Activated B cell treated with CpG ODN at 0.5 μM for 24 hours (primary cell): ENCODE measurements at places on chromosomes 7 and 10.

DNA sequence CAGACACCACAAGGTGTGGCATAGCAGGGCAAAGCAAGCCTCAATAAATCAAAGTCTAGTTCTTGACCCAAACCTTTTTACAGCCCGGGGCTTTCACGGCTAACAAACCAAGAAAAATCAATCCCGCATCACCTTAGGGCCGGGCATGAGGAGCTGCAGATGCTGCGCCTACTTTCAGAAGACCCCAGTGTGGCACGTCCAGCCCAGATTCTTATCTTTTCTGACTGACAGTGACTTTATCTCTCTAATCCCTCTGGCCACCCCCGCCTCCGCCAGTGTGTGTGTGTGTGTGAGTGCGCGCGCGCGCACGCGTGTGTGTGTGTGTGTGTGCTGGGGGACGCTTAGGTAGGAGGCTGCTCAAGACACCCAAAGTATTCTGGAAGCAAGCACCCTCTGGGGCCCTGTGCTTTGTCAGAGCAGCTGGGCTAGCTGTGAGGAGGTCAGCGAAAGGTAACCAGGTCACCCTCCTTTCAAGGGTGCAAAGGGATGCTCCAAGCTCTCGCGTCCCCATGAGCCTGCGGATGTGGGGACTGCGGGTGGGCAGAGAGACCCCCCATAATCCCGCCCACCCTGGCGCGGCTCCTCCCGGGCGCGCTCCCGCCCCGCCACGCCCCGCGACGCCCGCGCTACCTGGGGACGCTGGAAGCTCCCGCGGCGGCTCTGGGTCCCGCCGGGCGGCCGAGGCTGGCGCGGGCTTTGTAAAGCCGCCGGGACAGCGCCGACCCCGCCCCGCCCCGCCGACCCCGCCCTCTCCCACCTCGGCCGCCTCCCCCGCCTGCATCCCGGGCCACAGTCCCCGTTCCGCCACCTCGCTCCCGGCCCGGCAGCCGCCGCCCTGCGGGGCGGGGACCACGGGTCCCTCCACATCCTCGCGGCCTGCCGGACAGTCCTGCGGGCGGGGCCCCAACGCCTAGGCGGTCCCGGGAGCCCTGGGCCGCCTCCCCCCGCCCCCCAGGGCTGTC lies 57.1 kb upstream of the RHOBTB1 start:
- DNase-seq: no peak

DNA sequence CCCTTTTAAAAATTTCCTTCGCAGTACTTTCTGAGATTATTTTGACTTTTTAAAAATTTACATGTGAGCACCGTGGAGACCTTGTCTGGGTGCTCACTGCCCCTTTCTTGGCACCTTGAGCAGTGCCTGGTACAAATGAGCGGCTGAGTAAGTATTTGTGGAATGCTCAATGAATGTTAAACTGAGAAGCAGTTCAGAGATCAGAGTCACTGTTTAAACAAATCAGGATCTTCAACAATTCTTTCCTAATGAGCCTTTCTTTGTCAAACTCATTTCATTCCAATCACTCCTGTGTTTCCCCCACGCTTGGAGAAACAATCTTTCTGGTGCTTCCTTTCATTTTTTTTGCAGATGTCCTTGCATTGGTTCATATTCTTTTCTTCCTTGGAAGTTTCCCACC lies 611.3 kb upstream of the GALNT17 start:
- no peak for DNase-seq

- DNase-seq: no peak
Measured at GRCh38 chr7:34036972-34037792, 131.8 kb downstream of the BMPER start.

GRCh38 chr7:81051811-81052413 lies 133.1 kb upstream of the SEMA3C start:
- DNase-seq: no peak

DNA sequence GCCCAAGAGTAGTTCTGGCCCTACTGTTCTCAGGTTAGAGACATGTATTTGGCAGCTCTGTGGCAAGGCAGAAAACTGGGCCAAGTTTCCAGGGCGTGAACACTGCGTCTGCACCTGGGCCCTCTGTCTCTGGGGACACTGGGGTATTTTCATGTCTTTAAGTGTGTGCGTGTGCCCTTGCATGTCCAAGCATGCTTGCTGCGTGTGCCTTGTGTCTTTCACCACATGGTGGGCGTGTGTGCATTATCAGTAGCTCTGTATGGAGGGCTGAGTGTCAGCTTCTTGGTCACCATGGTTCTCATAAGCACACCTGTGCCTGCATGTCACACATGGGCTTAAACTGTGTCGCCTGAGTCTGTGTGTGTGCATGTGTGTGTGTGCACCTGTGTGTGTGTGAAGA lies 69.3 kb downstream of the HIPK2 start:
- peak; percentile 28 for DNase-seq

GRCh38 chr7:94205529-94205928 lies 189.2 kb upstream of the COL1A2 start:
- no peak for DNase-seq

GRCh38 chr7:71191771-71192170 lies 59.8 kb downstream of the GALNT17 start:
- DNase-seq: no peak

DNA sequence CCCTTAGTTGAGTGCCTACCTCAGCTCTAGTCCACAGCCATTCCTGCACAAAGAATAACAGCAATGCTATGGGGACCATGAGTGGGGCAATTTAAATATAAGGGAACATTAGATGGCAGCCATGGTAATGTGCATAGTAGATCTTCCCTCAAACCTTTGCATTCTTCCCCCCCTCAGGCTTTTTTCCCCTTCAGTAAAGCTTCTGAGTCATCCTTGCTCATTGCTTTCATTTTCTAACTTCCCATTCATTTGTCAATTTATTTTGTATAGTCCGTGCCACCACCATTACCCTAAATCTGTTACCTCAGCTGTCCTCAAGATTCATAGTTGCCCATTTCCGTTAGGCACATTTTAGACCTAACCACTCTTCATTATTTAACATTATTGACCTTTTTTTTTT lies 10.7 kb downstream of the HECTD2 start:
- no peak for DNase-seq

GRCh38 chr7:135930565-135931461 lies 46.3 kb downstream of the MTPN start:
- no peak for DNase-seq

GRCh38 chr10:89427629-89428028 lies 13.3 kb downstream of the IFIT5 start:
- DNase-seq: no peak

DNA sequence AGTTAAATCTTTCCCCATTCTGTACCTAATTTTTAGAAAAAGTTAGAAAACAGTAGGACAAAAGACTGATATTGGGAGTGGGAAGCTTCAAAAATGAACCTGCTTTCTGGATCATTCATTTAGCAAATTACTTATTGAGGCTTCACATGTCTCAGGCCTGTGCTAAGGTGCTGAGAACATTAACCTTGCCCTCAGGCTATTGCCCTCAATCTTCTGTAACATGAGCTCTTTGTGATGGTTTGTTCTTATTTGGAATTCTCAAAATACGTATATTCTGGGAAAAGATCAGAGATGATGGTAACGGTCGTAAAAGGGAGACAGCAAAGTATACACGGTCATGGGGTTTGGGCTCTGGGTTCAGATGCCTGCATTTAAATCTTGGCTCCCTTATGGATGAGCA lies 39.5 kb upstream of the PRKG1 start:
- no peak for DNase-seq

GRCh38 chr7:16846601-16847165 lies 35.1 kb downstream of the AGR3 start:
- no peak for DNase-seq

DNA sequence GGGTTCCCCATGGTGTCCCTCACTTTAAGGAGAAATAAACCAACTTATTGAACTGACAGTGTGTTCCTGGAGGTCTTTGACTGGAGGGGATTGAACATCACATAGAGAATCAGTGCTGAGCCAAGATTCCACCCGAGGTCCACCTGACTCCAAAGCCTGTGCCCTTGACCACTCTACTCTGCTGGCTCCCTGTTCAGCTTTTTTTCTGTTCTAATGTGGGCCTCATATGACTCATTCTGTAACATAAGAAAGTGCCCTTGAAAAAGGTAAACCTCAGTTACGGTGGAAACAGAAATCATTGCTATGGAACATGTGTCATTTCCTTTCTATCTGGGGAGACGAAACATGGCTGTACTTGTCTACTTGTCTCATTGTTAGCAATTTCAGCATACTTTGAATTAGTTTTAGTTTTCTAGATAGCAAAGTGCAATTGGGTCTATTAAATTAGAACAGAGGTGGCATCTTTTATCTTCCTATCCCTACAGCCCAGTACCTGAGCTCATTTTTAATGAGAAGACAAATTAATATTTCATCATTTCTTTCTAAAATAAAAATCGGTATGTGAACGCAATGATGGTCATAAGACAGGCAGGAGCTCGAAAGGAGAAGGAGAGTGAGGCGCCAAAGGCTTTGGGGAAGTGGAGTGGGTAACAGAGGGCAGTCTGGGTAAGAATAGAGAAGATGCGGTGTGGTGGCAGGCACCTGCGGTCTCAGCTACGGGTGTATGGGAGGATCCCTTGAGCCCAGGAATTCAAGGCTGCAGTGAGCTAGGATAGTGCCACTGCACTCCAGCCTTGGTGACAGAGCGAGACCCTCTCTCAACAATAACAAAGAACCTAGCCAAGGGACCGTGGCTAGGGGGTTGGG lies 1.5 kb downstream of the GSDME start:
- no peak for DNase-seq

DNA sequence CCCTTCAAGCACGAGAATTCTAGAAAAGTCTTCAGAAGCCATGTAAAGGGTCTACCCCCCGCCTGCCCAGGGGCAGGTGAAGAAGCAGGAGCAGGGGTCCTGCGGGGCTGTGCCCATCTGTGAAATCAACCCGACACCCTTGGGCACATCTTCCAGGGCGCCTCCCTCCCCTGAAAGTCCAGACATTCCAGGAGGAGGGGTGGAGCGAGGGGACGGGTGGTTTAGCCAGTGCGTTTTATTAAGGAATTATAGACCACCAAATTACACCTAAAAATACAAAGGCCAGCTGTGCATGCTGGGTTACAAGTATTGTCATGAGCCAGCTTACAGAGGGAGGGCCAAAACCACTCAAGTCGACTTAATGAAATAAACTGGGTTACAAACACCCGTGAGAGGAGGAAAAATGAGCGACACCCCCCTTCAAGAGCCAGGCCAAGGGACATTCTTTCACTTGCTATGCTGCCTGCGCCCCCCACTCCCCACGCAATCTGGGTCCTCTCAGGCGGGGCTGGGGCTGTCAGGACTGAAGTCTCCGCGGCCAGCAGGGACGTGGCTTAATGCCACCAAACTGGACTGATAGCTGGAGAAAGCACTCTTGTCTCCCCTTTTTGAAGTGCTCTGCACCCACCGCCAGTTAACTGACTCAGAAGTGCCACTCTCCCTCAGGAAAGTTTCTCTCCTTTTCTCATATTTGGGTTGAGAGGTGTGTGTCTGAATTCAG lies 360.3 kb downstream of the FRMD4A start:
- DNase-seq: no peak

GRCh38 chr10:103498936-103499638 lies 5.6 kb downstream of the NEURL1 start:
- DNase-seq: no peak

DNA sequence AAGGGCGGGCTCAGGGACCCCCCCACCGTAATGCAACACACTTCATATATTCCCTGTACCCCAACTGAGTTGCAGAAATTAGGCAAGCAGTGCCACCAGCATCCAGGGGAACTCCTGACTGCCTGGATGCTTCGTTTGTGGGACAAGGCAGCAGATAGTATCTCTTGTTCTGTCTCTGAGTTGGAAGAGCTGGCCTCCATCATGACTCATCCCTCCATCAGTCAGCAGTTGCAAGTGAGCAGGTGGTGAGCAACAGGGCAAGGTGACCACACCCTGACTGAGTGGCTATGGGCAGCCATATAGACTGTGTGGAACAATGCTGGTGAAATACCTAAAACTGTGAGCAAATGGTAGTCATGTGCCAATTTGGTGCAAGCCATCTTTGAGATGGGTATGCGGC lies 22.8 kb upstream of the ADAMTS14 start:
- no peak for DNase-seq

- DNase-seq: no peak
Measured at GRCh38 chr10:86878983-86879713, 78.3 kb downstream of the MMRN2 start.

DNA sequence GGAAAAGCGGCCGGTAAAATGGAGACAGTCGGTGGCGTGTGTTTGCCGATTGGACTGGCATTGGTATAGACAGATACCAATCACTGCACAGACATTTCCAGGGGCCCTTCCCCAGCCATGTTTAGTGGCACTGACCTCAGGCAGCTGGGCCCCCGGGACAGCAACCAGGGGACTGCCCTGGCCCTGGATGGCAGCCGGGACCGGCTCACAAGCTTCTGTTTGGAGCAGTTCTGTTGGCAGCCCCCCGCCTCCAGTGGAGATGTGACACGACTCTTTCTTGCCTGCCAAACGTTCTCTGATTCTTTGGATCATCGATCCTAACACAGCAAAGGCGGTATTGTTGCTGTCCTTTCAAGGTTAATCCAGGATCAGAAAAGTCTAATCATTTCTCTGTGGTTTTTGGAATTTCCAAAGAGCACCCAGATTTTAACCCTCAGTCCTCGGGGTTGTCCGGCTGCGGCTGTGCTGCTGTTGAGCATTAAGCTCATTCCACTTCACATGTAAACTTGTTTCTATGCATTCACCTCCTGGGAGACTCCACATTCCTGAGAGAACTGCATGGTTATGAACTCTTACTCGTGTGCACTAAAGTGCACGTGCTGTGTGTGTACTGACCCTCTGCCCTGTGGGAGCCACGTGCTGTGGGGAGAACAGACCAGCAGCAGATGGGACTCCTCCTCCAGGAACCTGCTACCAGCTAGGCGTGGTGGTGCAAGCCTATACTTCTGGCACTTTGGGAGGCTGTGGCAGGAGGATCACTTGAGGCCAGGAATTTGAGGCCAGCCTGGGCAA lies 46.0 kb downstream of the FOXK1 start:
- DNase-seq: no peak

DNA sequence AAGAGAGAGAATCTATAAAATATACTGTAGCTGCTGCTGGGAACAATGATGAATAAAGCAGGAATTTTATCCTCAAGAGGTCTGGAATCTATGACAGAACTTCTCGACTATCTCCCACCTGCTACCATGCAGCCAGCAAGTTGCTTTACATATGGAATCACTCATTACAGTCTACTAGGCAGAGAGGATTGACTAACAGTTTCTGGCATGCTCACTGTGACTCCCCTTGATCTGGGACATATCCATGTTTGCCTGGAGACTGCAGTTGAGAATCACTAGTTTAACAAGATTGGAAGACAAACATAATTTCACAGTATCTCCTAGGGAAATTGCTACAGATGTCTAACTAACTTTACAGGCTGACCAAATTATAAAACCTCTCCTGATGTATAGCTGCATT lies 13.3 kb downstream of the GPR37 start:
- no peak for DNase-seq

DNA sequence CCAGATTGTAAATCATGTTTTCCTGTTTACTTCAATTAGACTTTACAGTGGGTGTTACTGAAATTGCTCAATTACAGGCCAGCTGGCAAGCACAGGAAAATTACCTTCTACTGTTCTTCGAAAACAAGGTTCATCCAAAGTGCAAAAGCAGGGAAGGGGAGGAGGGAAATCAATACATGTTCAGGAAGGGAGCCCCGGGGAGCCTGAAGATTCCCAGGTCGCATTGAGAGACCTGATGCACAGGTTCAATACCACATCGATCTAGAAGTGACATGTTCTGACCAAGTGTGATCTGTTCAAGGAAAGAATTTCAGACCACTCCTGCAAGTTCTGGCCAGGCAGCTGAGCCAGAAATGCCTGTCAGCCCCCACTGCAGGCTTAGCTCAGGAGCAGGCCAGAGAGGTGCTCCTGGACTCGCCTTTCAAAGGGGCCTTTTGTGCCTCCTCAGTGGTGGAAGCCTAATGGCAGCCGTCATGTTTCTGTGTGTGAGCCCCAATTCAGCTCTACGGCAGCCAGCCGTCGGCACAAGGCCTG lies 35.9 kb downstream of the FAM53B start:
- DNase-seq: no peak

- no peak for DNase-seq
Measured at GRCh38 chr10:72649291-72649690, 23.4 kb upstream of the MICU1 start.
